Regular cardiac myocyte (primary cell): ENCODE measurements at places on chromosomes 1 and 21. TPM values are rescaled to one million over a fixed set of nuclear protein-coding genes. Genes with fewer than 3 reads are reported as not detected.

The ZNF362 gene
- total RNA-seq: 2.0 and 2.1 TPM in 2 replicates

The GPR37L1 gene
- total RNA-seq: not detected in 2 replicates

The PTAFR gene
- under 0.01 TPM in 2 replicates for total RNA-seq

The OR2L2 gene
- total RNA-seq: not detected in 2 replicates

The FBXO28 gene
- 29.5 and 31.9 TPM in 2 replicates for total RNA-seq

The ASTN1 gene
- not detected in 2 replicates for total RNA-seq

The HTR6 gene
- total RNA-seq: not detected in 2 replicates

The ATP1A4 gene
- total RNA-seq: under 0.01 TPM in 1 of 2 replicates, not detected in the other

The LRRC7 gene
- under 0.01 TPM in 2 replicates for total RNA-seq

The RNF186 gene
- not detected in 2 replicates for total RNA-seq

The AIDA gene
- total RNA-seq: 45.7 and 93.2 TPM in 2 replicates

The OR10Z1 gene
- not detected in 2 replicates for total RNA-seq

The SEMA6C gene
- total RNA-seq: 1.1 and 1.3 TPM in 2 replicates
